ENCODE measurements at places on chromosomes 3 and 15. TPM values are rescaled to one million over a fixed set of nuclear protein-coding genes. Genes with fewer than 3 reads are reported as not detected.

DNA sequence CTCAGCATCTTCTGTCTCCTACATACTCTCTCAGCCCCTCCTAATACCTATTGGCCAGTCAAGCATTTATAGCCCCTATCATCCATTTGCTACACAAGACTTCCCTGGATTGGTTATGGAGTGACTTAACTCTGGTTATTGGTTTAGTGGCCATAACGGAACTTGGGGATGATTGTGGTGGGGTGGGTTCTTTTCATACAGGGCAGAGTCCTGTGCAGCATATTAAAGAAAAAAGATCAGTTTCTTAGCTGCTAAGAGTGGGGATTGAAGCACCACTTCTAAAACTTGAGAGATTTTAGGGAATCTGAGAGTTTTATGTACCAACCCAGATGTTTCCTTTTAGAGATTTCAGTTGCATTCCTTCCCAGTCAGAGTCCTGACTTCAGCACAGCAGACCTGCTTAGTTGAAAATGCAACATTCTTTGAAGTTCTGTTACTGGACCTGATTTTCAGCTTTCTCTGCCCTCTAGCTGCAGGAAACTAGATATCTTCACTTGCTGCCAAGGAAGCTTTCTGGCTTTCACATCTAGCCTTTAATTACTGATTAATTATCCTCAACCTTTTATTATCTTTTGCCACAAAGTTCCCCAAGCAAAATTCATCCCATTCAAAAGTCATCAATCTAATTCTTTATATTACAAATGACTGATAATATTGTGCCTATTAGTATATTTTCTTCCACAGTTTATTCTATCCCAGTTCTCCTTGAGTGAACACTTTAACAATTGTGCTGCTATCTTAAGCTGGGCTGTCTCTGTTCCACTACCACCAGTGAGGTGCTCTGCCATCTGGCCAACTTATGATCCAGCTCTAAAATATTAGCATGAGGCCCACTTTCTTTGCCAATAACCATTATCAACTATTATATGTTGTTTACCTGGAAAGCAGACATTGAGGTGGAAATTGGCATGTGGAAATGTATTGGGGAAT lies 906.0 kb upstream of the ALCAM start:
- no peaks in the 10 kb centered on the region for H3K36me3 ChIP-seq
- H3K4me3 ChIP-seq = no peak overlapping the region
- DNase-seq = no peak
- no peak overlapping the region for H3K27ac ChIP-seq
- no peaks in the 10 kb centered on the region for H3K27me3 ChIP-seq

DNA sequence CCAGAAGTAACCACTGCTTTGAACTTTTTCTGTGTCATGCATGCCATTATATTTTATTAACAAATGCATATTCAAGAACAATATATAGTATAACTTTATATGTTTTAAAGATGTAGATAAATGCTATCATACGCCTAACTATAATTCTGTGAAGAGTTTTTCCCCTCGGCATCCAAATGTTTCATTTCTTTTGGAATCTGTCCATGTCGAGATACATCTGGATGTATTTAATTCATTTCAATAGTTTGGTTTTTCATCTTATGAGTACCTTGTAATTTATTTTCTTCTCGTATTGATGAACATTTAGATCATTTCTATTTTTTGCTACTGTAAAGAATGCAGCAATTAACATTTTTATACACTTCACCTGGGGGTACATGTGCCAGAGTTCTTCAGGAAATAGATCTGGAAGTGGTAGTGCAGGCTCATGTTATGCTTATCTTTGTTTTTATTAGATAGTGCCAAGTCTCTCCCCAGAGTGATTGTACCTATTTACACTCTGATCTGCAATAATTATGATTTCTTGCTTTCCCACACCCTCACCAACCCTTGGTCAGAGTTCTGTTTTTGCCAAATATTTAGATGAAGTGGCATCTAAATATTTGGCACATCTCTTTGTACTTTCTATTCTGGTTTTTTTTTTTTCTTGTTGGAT lies 29.7 kb downstream of the USP13 start:
- H3K36me3 ChIP-seq = peaks cover 3% of the 10 kb centered on the region
- DNase-seq = no peak
- no peak overlapping the region for H3K27ac ChIP-seq
- no peaks in the 10 kb centered on the region for H3K27me3 ChIP-seq
- no peak overlapping the region for H3K4me3 ChIP-seq

DNA sequence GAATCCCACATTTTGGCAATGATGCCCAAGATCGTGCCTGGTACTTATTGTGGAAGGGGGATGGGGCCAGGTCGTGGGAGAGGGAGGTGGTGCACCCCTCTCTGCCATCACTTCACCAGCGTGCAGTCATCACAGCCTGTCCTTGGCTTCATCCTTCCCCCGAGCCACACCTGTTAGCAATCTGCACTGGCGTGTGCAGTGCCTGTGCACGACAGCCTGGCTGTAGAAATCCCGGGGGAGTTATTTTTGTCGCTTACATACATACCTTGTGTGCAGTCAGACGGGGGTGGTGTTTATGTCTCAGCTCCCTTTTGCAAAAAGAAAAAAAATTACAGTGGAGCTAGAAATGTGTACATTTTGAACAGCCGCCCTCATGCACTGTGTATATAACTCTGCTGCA lies 216.0 kb downstream of the TLE3 start:
- no peak overlapping the region for H3K4me3 ChIP-seq
- no peak for DNase-seq
- no peak overlapping the region for H3K27ac ChIP-seq
- H3K36me3 ChIP-seq = no peaks in the 10 kb centered on the region
- no peaks in the 10 kb centered on the region for H3K27me3 ChIP-seq

- peaks cover 63% of the 10 kb centered on the region for H3K36me3 ChIP-seq
- no peaks in the 10 kb centered on the region for H3K27me3 ChIP-seq
- no peaks in the 10 kb centered on the region for H3K4me1 ChIP-seq
- H3K27ac ChIP-seq = no peak overlapping the region
Observed at GRCh38 chr15:83030021-83030420, 18.6 kb upstream of the C15orf40 start.

DNA sequence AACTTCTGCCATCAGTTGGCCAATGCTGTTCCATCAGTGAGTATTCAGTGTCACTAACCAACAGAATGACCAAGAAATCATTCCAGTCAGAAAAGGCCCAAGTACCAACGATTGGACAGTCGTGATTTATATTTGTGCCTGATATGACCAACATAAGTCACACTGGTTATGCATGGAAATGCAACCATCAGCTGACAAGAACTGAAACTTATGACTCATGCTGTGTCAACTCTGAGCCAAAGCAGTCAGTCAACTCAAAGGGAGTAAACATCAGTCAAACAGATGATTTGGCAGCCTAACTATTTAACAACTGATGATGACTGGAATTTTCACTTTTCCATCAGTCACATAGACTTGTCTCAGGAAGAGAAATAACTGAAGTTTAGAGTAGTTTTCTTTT lies 142.4 kb downstream of the ANXA2 start:
- H3K4me1 ChIP-seq = no peaks in the 10 kb centered on the region
- no peaks in the 10 kb centered on the region for H3K36me3 ChIP-seq
- no peak overlapping the region for H3K4me3 ChIP-seq

- no peak overlapping the region for H3K4me3 ChIP-seq
- H3K27me3 ChIP-seq = no peaks in the 10 kb centered on the region
- no peak overlapping the region for H3K27ac ChIP-seq
- no peak for DNase-seq
Observed at GRCh38 chr3:50370594-50370993, 11.3 kb upstream of the TMEM115 start.

DNA sequence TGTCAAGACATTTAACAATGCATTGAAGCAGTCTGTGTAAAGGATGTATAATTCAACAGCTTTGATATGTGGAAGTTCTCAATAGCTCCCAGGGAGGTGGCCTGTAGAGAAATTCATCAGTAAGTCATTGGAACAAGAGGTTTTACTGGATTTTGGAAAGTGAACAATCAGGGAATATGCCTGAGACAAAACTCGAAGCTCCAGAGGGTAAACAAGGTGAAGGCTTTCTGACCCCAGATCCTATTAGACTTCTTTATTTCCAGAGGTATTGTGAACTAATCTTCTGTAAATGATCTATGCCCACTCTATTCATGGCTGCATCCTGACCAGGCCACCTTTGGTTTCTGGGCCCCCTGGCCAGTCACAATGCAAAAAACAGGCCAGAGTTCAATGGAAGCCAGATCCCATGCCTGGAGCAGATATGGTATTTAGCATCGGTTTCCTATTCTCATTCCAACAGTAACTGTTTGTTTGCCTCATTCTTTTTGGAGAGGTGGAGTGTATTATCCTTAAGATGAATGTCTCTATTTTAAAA lies 177.3 kb downstream of the SATB1 start:
- H3K27me3 ChIP-seq = no peaks in the 10 kb centered on the region
- H3K4me1 ChIP-seq = no peaks in the 10 kb centered on the region
- H3K36me3 ChIP-seq = no peaks in the 10 kb centered on the region
- DNase-seq = no peak
- no peak overlapping the region for H3K4me3 ChIP-seq
- no peak overlapping the region for H3K27ac ChIP-seq

The ARPIN gene
- total RNA-seq = not detected

- no peaks in the 10 kb centered on the region for H3K36me3 ChIP-seq
- H3K4me1 ChIP-seq = no peaks in the 10 kb centered on the region
- H3K27me3 ChIP-seq = no peaks in the 10 kb centered on the region
- H3K27ac ChIP-seq = no peak overlapping the region
Observed at GRCh38 chr3:8853081-8853480, 83.7 kb upstream of the OXTR start.

- no peaks in the 10 kb centered on the region for H3K36me3 ChIP-seq
- DNase-seq = no peak
- H3K4me1 ChIP-seq = no peaks in the 10 kb centered on the region
- no peak overlapping the region for H3K4me3 ChIP-seq
- no peaks in the 10 kb centered on the region for H3K27me3 ChIP-seq
Observed at GRCh38 chr3:31766669-31767068, 214.4 kb downstream of the OSBPL10 start.

GRCh38 chr3:101172516-101172915 lies 147.9 kb downstream of the IMPG2 start:
- DNase-seq = no peak
- no peak overlapping the region for H3K27ac ChIP-seq
- no peaks in the 10 kb centered on the region for H3K4me1 ChIP-seq
- H3K4me3 ChIP-seq = no peak overlapping the region

The GRIP2 gene
- not detected for total RNA-seq

The ACVR2B gene
- 3.6 TPM for total RNA-seq

- H3K4me1 ChIP-seq = peaks cover 14% of the 10 kb centered on the region
- DNase-seq = peak; percentile 88
- H3K36me3 ChIP-seq = no peaks in the 10 kb centered on the region
- H3K27ac ChIP-seq = no peak overlapping the region
- peak overlapping the region; percentile 51 for H3K4me3 ChIP-seq
Observed at GRCh38 chr3:133927540-133928066, 31.9 kb upstream of the RAB6B start.

DNA sequence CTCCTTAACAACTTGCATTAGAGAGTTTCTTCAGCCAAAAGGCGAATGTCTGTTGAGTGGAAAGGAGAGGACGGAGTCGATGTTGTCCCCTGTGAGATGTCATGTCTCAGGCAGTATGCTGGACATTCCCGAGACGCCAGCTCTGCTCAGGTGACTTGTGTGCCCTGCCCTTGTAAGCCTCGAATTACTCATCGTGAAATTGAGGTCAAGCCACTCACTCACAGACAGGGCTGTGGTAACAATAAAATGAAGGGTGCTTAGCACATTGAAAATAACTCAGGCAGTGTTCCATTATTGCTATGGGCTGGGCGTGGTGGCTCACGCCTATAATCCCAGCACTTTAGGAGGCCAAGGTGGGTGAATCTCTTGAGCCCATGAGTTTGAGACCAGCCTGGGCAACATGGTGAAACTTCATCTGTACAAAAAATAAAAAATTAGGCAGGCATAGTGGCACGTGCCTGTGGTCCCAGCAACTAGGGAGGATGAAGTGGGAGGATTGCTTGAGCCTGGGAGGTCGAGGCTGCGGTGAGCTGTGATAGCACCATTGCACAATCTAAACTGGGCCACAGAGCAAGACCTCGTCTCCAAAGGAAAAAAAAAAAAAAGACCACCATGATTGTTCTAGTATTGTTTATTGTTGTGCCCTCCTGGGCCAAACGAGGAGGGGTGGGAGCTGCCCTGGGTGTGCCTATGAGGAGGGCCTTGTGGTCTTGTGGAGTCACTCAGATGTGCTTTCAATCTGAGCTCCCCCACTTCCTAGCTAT lies 214.4 kb downstream of the THSD4 start:
- H3K4me1 ChIP-seq = no peaks in the 10 kb centered on the region
- H3K4me3 ChIP-seq = no peak overlapping the region
- H3K27me3 ChIP-seq = no peaks in the 10 kb centered on the region
- no peak overlapping the region for H3K27ac ChIP-seq

The CX3CR1 gene
- 0.14 TPM for total RNA-seq

DNA sequence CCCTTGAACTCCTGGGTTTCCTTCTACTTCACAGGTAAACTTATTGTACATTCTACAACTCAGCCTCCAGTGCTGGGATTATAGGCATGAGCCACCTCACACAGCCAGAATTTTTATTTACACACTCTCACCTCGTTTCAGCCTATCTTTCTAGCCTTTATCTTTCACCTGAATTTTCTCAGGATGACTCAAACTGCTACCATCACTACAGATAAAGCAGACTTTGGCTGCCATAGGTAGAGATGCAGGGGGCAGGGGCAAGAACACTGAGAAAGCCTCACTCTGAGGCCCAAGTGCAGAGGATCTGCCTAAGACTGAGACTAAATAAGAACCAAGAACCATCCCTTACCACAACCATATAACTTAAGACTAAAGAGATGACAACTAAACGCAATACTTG lies 59.0 kb downstream of the ETFA start:
- no peak overlapping the region for H3K4me3 ChIP-seq
- no peak overlapping the region for H3K27ac ChIP-seq
- DNase-seq = no peak
- no peaks in the 10 kb centered on the region for H3K4me1 ChIP-seq

The PAK2 gene
- 41.7 TPM for total RNA-seq

The CLRN1 gene
- not detected for total RNA-seq

DNA sequence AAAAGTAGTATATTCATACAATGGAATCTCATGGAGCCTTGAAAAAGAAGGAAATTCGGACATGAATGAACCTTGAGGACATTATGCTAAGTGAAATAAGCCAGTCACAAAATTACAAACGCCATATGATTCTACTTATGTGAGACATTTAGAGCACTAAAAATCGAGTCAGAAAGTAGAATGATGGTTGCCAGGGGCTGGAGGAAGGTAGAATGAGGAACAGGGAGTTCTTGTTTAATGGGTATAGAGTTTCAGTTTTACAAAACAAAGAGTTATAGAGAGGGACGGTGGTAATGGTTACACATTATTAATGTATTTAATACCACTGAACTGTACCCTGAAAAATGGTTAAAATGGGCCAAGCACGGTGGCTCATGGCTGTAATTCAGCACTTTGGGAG lies 19.5 kb downstream of the UBXN7 start:
- DNase-seq = no peak
- no peaks in the 10 kb centered on the region for H3K36me3 ChIP-seq
- H3K4me1 ChIP-seq = no peaks in the 10 kb centered on the region
- no peaks in the 10 kb centered on the region for H3K27me3 ChIP-seq
- H3K4me3 ChIP-seq = no peak overlapping the region
- no peak overlapping the region for H3K27ac ChIP-seq

The SIDT1 gene
- 28.8 TPM for total RNA-seq

The GABRR3 gene
- not detected for total RNA-seq

All from CD4-positive, alpha-beta T cell (primary cell).